ENCODE measurements at places on chromosomes 5 and 9.

GRCh38 chr9:6852243-6852963, 94.6 kb downstream of the KDM4C start:
- peak; percentile 21 for DNase-seq

- peak; percentile 39 for DNase-seq
Measured at GRCh38 chr9:98807070-98807813, at the start of gene GALNT12. Gene GALNT12 (plus strand): TSS chr9:98807670. CDS start chr9:98807699, 29 bp downstream.

DNA sequence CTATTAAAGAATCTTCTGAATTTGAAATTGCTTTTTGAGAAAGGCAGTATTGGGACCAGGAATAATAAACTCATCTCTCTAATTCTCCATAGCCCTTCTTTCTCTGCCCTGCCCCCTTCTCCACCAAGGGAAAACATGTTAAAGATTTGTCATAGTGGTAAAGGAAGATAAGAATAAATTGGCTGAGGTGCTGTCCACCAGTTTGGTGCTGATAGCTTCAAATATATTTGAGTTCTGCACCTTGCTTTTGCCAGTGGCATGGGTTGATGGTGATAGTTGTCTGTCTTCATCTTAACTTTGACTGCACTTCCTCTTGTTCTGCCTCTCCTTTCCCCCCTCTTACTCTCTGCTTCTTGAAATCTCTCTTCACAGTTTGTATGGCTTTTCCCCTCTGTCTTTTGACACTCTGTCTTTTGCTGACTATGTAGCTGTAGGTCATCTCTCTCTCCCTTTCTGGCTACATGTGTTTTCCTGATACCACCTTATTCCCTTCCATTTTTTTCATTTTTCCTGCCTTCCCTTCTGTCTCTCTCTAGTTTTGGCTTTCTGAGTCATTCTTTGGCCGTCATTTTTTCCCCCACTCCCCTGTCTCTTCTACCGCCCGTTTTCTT, 56.6 kb downstream of the NDUFS4 start:
- no peak for DNase-seq

DNA sequence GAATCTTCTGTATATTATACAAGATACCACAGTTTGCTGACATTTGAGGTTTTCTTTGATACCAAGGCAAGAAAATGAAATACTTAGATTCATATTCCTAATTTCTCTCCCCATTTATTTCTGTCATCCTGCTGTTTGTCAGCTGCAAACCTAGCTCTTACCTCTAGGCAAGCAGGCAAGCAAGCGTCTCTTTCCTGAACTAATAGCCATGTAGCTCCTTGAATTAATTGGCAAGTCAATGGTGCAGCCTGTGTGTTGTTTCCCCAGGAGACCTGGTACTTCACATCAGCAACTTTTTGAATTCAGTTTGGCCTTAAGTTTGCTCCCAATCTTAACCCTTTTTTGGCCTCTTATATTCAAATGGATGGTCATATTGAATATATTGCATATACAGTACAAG, 573.6 kb upstream of the ARRDC3 start:
- DNase-seq: no peak

GRCh38 chr9:135038826-135039225, 48.6 kb upstream of the OLFM1 start:
- DNase-seq: no peak

Data from HTR-8/SVneo (cell line).